ENCODE measurements at places on chromosomes 5 and 9.
A peak's percentile ranks its signal among the peaks of the same experiment; 100 is the strongest.

DNA sequence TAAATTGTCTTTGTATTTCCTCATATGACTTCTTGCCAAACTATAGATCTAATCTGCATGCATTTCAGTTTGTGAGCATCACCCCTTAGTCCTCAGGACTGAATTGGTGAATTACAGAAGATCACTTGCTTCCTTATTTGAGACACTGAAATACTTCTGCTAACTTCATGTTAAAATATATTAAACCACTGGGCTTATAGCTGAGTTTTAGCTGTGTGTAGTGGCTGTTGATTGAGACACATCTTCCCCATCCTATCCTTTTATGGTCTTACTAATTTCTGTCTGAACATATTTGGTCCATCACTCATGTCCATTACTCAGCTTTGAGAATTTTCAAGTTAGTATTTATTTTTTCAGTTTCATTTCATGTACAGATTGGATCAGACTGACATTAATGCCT lies 295.9 kb downstream of the PSAT1 start:
- DNase-seq, result no peak

- DNase-seq, result no peak
Measured at GRCh38 chr5:139707445-139708003, 59.4 kb downstream of the CXXC5 start.

DNA sequence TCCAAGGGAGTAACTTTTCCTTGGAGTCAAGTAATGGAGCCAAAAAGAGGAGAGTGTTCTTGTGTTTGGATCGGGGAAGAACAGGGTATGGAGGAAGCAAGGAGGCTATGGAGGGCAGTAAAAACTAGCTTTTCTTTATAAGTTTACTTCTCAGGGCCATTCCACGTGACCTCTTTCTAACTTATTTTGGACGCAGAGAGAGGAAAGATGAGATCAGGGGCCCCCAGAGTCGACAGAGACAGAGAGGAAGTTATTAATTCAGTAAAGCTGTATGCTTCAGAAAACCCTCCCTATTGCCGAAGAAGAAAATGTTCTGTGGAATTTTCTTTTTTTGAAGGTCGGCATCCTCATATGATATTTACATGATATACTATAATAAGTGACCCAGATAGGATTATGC lies 233.8 kb upstream of the MPDZ start:
- DNase-seq, result no peak

DNA sequence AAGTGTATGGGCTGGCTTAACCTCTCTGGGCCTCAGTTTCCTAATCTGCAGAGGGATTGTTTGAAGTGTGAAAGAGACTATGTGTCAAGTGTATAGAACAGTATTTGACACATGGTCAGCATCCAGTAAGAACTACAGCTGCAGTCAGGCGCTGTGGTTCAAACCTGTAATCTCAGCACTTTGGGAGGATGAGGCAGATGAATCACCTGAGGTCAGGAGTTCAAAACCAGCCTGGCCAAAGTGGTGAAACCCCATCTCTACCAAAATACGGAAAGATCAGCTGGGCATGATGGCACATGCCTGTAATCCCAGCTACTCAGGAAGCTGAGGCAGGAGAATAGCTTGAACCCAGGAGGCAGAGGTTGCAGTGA lies 31.9 kb upstream of the STING1 start:
- DNase-seq, result no peak

GRCh38 chr9:68970151-68970550 lies 43.8 kb downstream of the PRKACG start:
- no peak for DNase-seq

- DNase-seq, result no peak
Measured at GRCh38 chr5:150178262-150178661, 11.6 kb upstream of the SLC6A7 start.

DNA sequence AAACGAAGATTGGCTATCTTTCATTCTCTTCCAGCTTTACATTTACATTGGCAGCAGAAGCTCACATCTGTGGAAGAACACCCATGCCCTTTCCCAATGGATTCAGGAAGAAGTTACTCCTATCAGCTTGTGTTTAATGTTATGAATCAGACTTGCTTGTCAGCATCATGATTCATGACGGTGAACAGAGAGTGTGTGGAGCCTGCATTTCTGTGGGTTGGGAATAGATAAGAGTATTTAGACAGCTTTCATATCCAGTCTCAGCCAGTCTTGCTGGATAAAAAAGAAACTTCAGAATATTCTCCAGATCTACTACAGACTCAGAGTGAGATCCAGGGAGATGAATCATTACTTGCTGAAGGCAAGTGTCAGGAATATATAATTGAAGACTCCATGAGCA lies 812.9 kb upstream of the ZNF608 start:
- peak; percentile 79 for DNase-seq

GRCh38 chr5:139878093-139878492 lies 82.5 kb downstream of the PSD2 start:
- no peak for DNase-seq

- DNase-seq, result no peak
Measured at GRCh38 chr9:21527579-21527978, 45.5 kb upstream of the IFNE start.

- peak; percentile 63 for DNase-seq
Measured at GRCh38 chr5:145178641-145179523, 656.3 kb downstream of the PRELID2 start.

GRCh38 chr5:171418316-171418981 lies 998 bp upstream of the FGF18 start:
- peak; percentile 91 for DNase-seq

GRCh38 chr5:62155988-62156387 lies 150.0 kb upstream of the KIF2A start:
- DNase-seq, result no peak

DNA sequence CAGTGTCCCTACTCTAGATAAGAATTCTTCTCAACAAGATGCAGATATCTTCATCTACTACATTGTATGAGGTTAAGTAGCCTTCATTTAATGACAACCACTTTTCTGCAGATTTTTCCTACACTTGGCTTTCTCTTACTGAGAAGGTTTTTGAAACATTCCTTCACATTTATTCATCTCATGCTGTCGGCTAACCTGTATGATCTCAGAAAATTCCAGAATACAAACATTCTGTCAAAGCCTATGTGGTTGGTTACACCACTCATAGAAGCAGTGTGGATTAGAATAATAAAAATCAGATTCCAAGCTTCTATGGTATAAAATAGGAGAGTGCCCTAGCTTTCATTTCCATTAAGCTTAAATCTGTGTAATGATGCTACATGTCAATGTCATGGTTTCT lies 39.4 kb upstream of the ERCC6L2 start:
- no peak for DNase-seq

- peak; percentile 65 for DNase-seq
Measured at GRCh38 chr5:18745988-18746615, 1111.8 kb downstream of the TAF11L14 start.

- no peak for DNase-seq
Measured at GRCh38 chr9:16347886-16348285, 522.6 kb downstream of the BNC2 start.

DNA sequence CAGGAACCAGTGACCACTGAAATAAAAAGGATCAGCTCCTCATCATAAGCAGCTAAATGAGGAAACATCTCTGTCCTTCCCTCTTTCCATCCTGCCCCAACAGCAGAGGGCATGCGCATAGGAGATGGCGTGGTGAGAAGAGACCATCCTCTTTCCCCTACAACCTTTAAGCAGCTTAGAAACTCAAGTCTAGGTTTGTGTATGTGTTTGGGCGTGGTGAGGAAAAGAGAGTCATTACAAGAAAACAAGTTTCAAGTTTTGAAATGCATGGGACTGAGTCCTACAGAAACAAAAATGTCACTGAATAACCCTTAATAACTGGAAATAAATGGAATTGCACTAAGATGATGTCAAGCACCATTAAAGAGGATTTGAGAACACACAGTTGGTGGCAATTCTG lies 96.4 kb upstream of the IL12B start:
- no peak for DNase-seq

GRCh38 chr5:154107010-154107409 lies 68.2 kb downstream of the MFAP3 start:
- no peak for DNase-seq

DNA sequence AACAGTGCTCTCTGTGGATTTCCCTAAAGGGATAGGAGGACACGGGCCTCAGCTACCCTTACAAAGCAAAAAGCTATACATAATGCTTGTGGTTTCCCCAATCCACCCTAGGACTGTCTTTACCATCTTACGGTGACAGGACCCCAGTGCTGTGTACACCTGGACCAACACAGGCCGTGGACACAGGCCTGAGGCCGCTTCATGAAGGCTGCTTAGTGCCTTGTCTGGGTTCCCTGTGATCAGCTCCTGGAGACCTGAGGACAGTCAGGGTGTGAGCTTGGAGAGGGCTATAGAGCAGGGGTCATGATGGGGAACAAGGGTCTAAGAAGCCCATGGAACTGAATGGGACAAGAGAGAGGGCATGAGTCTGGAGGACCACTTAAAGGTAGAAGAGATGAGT lies 2.9 kb downstream of the FANCG start:
- DNase-seq, result no peak

DNA sequence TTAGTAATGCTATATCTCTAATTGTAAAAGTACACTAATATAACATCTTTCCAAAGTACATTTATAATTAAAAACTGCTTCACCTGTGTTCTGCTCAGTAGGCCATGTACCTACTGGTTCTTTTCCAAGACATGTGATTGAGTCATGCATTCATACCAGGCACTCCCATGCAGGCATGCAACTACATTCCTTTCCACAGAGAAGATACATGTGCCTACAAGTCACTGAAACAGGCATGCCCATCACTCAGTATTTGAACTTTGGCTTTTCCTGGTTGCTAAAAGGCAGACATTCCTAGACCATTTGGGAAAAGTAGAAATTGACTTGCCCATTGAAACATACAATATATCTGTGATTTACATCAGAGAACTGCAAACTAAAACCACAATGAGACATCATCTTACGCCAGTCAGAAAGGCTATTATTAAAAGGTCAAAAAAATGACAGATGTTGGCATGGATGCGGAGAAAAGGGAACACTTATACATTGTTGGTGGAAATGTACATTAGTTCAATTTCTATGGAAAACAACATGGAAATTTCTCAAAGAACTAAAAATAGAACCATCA lies 148.3 kb upstream of the MOCS2 start:
- DNase-seq, result no peak

GRCh38 chr5:54669845-54670244 lies 152.3 kb downstream of the SNX18 start:
- peak; percentile 26 for DNase-seq

DNA sequence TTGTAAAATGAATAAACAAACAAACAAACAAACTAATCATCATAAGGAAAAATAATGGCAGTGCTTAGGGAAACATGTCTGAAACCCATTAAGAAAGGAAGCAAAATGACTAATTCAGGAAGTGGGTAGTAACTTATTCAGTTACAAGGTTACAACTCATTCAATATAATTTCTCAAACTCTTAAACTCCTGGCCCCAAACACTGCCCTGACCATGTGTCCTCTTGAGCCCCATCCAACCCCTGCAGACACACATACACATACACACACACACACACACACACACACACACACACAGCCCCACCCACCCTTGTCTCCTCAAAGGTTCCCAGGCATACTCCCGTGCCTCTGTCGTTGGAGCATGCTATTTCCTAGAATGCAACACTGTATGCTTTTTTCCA lies 193.9 kb downstream of the SEC61B start:
- DNase-seq, result no peak

DNA sequence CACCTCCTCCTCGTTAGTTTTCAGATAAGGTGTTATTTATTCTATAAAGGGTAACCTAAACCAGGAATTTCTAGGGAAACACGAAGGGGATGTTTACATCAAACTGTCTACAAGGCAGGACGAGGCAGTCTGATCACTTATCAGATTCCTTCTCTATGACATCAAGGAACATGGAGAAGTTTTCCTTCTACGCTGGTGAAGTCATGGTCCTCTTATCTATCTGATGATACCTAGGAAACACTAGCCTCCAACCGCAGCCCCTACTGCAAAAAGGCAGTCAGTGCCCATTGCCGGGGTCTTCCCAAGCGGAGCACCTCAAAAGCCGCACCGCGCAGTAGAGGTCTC lies 1.5 kb downstream of the MPDZ start:
- no peak for DNase-seq

DNA sequence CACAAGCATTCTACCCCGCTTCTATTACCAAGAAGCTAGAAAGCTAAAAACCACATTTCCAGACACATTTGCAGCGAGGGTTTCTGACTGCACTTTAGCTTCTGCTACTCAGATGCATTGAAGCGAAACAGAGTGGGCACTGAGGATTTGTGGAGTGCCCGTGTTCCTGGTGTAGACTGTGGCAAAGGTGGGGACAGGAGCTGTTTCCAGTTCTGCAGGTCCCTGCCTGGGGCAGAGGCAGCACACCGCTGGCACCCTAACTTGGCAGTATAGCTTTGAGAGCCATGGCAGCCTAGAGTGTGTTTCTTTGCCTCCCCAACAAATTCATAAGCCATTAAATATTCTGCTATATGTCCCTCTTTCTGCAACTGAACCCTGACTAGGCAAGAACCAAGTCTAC lies 108.6 kb upstream of the SPOCK1 start:
- DNase-seq, result peak; percentile 32

- no peak for DNase-seq
Measured at GRCh38 chr5:152061095-152061494, 136.4 kb upstream of the GLRA1 start.

GRCh38 chr5:133744051-133744959 lies 132.0 kb upstream of the FSTL4 start:
- no peak for DNase-seq

DNA sequence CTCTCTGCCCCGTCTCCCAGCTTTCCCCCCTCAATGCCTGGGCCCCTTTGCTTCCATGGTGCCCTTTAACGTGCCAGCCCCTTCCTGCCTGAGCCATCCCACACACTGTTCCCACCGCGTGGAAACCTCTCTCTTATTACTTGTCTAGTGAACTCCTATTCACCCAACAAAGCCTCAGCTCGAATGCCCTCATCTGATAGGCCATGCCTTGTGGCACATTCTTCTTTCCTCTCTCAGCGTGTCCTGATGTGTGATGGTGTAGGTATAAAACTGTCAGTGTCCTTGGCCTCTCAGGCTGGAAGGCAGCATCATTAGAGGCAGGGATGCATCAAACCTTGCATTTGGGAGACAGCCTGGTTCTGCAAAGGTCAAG lies 152.3 kb downstream of the OLFM1 start:
- DNase-seq, result no peak

DNA sequence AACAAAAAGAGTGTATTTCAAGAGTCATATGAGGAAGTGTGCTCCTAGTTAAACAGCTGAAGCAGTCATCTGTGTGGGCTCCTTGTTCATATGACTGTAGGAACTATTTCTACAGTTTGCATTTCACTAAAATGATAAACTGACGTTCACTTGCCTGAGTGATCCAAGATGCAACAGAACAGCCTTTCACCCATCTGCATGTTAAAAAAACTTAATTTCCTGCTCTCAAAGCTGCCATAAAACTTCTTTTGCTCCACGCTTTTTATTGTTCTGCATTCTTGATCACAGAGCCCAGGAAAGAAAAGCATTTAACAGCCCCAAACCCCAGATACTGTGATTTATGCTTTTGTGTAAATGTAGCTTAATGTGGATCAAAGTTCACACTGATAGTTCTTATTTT lies 43.9 kb downstream of the ZNF608 start:
- no peak for DNase-seq

GRCh38 chr5:88094403-88094802 lies 174.2 kb downstream of the TMEM161B start:
- no peak for DNase-seq

GRCh38 chr9:71210326-71210725 lies 88.9 kb upstream of the TRPM3 start:
- DNase-seq, result no peak

Measured in SJSA1 (cell line).